ENCODE measurements at places on chromosomes 16 and 17.

DNA sequence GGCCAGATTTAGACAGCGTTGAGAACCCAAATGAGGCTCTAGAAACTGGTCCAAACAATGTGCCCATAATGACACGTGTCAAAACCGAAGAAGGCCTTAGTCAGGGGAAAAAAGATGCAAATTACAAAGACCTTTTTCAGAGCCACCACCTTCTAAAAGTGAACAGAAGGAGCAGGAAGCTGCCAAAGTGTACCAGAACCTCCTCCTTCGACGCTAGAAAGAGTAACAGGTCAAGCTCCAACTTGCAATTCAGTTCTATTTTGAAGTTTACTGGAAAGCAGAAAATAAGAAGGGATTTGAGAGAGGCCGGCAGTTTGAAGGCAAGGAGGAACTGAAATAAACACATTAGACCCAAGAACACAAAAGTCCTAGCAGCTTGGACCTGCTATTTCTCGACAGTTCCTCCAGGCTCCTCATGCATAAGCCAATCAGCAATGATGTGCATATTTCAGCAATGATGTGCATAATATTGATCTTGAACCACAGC, 61.8 kb downstream of the XYLT1 start:
- no peak for DNase-seq

- DNase-seq = no peak
Observed at GRCh38 chr17:36938566-36939051, 1.3 kb downstream of the LHX1 start.

- DNase-seq = no peak
Observed at GRCh38 chr17:75064867-75065561, 18.0 kb downstream of the KCTD2 start.

DNA sequence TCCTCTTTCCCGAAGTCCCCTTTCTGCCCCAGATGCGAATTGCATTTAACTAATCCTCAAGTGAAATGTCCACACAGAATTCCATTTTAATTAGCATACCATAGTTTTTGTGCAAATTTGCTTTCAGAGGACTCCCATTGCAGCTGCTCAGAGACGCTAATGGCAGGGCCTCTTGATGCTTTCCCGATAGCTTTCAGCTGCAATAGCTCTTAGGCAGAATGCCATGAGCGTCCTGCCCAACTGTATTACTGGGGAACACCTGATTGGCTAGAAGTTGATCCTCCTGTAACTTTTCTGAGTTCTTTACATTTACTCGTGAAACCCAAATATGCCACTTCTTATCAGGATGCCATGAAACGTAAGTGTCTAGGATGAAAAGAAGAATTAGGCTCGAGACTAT, 203.0 kb downstream of the UTP18 start:
- DNase-seq = no peak

DNA sequence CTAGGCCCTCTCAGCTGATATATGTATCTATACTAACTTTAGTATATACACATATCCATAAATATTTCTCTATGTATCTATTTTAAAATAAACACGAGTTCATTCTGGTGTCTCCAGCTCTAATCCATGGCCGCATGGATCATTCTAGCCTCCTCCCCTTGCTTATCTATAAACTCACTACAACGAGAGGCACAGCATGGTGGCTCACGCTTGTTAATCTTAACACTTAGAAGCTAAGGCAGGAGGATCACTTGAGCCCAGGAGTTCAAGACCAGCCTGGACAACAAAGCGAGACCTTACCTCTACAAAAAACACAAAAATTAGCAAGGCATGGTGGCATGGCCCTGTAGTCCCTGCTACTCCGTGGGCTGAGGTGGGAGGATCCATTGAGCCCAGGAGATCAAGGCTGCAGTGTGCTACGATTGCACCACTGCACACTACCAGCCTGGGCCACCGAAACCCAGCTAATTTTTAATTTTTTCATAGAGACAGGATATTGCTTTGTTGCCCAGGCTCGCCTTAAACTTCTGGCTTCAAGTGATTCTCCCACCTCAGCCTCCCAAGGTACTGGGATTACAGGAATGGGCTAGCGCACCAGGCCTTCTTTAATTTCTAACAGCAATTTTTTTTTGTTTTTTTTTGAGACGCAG, 3.9 kb upstream of the ZNF207 start:
- no peak for DNase-seq

All from activated gamma-delta T cell treated with anti-CD3 and anti-CD28 coated beads, Interleukin-2, amount 50 U/mL, for 16 hours (primary cell).